ENCODE measurements at places on chromosomes 3 and 15. TPM values are rescaled to one million over a fixed set of nuclear protein-coding genes. Genes with fewer than 3 reads are reported as not detected.

DNA sequence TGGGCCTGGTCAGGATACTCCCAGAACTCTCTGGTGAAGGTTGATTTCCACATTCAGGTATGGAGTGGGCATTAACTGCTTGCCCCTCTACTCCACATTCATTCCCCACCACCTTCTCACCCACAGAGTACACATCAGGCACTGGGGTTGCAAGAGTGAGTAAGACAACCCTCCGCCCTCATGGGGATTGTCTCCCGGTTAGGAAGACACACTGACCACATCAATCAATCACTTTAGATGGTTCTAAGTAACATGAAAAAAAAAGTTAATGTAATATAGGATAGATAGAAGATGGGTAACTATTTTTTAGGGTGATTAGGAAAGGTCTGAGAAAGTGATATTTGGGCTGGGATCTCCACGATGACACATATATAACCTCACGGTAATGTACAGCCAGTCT lies 116.0 kb upstream of the NEO1 start:
- no peak for DNase-seq

DNA sequence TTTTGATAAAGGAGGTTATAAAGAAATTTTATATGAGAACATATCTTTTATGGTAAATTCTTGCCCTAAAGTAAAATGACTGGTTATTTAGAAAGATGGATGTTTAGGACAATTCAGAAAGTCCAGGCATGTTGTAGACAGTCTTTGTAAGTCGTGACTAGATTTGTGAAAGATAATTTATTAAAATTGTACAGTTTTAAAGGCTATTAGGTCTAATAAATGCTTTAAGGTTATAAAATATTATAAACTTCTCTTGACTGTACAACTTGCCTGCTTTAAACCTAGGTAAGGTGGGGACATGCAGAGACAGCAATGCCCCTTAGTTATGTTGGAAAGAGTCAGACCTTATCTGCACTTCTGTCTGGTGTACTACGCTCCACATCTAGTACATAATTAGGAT lies 933.5 kb downstream of the SI start:
- DNase-seq: no peak

DNA sequence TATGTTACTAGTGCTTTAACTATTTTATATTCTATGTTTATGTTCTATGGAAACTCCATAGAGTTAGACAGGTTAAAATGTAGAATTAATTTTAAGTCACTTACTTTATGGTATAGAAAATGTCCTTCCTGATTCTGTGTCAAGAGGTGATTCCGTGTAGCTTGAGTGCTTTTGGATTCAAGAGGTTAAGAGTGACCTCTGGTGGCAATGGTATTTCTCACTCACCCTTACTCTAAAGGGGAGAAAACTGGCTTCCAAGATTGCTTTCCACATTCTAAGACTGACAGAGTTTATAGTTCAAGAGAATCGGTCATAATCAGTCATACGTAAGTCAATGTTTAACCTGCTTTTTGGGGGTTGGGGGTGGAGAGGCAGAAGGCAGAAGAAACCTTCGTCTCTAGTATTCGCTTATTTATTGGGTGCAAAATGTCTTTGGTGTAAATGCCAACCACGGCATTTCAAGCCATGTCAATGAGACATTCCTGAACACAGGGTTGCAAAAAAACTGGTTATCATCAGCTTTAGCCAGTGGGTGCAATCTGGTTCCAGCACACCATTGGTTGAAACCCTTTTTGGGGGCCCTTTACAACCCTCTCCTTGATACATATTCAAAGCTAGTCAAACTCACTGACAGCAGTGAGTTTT lies 92.0 kb upstream of the VGLL3 start:
- no peak for DNase-seq

GRCh38 chr3:148269816-148270215 lies 427.9 kb upstream of the AGTR1 start:
- DNase-seq: no peak

GRCh38 chr3:16071206-16071605 lies 103.3 kb upstream of the GALNT15 start:
- no peak for DNase-seq

Gene PRSS50
- not detected for total RNA-seq

Gene SAMMSON
- total RNA-seq: not detected

Gene ZNF619
- 8.2 TPM for total RNA-seq

Data from T-cell (primary cell).